ENCODE measurements at places on chromosomes 12 and 14.

- DNase-seq = no peak
Measured at GRCh38 chr12:101527682-101528081, 52.5 kb downstream of the SPIC start.

DNA sequence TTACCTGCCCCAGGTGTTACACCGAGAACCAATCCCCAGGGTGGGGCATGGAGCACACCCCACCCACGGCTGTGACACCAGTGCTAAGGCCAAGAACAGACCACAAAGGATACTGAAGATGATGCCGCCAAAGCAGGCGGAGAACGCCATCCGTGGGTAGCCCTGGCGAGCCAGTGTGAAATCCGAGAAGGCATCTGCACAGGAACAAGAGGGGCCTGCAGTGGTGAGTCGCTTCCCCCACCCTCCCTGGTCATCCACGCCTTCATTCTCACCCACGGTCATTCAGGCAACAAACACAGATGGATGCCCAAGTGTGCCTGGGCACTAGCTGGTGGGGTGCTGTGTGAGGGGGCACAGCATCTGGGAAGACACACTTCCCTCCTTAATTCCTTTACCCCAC is 28.5 kb downstream of the SLC8B1 start:
- no peak for DNase-seq

DNA sequence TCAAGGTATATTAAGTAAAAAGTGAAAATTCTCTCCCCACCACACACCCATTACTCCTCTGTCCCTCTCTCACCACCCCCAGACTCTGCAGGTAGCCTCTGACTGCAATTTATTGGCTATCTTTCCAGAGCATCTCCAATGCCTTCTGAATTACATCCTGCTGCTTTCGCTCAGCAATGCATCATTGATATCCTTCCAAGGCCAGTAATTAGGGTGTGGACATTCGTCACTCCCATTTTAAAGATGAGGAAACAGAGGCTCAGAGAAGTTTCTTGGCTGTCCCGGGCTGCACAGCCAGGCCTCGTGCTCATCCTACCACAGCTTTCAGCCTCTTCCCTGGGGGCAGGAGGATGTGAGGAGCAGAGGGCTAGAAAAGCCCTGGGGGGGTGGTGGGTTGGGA is 23.6 kb upstream of the PGF start:
- DNase-seq = no peak

DNA sequence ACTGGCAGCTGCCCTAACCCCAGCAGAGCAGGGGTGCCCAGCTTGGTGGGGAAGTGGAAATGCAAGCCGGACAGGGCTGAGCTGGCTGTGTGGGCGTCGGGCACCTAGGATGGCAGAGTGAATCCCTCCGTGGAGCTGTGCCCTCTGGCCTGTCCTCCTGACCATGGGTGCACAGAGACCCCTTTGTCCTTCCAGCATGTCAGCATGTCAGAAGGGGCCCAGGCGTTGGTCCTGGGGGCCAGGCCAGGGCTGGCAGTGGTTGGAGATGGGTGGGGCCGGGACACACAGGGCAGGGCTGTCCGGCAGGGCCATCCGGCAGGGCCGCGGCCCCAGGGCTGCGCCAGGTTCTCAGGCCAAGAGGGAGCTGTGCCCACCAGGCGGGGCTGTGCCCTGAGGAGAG is 8.8 kb upstream of the TEX22 start:
- DNase-seq = no peak

DNA sequence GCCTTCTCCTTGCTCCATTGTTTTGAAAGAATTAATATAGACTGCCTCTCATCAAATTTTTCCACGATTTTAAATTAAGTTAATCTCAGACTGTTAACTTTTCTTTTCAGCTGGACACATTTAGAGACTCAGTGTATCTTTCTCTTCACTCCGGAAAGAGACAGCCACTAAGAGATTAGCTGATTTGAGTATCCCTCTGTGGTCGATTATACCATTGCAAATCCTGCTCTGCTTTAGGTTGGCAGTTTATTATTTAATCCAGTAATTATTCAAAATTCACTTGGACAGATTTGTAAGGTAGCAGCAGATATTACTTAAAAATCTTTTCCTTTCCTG is 588 bp upstream of the TWF1 start:
- no peak for DNase-seq

DNA sequence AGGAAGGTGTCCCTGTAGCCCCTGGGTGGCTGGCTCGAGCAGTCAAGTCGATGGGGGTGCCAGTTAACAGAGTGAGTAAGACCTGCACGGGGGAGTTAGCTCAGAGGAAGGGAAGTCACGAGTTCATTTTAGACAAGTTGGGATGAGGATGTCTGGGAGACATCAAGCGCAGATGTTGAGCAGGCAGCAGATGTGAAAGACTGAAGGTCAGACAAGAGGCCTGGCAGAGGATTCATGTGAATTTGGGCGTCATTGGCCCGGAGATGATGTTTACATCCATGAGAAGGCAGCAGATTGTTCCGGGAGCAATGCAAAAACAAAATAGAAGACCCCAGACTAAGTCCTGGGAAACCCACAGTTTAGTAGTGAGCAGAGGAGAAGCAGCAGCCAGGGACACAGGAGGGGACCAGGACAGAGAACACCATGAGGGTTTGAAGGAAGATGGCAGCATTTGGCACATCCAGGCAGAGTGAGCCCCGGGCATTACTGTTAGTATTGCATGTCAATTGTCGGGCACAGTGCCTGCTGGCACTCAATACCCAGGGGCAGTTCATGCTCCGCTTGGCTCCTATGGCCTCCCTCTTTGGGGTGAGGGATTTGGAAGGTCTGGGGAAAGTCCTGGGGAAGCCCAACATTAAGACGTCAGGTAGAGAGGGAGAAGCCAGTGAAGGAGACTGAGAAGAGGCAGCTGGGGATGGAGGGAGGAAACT is 15.1 kb downstream of the LTBP2 start:
- DNase-seq = no peak

DNA sequence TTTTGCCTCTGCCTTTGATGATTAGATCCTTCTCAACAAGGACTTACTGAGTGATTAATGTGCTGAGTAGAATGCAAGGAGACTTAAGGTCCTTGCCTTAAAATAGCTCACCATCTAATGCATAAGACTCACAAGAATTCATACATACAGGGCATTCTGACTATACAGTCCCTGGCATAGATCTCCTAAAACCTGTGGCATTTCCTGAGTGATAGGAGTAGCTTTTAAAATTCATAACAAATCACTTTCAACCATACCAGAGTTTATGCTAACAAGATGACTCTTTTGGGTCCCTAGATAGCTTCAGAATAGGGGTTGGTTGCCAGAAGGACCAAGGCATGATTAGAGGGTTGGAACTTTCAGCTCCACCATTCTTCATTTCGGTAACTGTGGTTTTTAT is 48.8 kb downstream of the STXBP6 start:
- DNase-seq = no peak

GRCh38 chr14:19902409-19902808 is 18.0 kb upstream of the OR4K5 start:
- no peak for DNase-seq

Measured in NCI-H1436 (cell line).